ENCODE measurements at places on chromosomes 4 and X.

DNA sequence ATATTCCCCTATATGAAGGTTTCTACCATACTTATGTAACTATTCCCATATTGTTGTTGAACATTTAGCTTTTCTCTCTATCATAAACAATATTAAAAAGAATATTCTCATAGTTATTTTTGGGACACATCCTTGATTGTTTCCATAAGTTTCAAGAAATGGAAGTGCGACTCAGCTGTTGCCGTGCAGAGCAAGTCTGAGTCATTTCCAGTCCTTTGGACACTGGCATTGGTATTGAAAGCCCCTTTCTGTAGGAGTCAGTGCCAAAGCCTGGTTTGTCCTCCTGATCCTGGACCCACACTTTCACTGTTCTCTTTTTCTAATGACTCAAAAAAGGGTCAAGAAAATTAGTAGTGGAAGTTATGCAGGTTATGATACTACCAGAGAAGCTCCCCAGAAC lies 108.3 kb upstream of the DIAPH2 start:
- DNase-seq = no peak

- DNase-seq = peak; percentile 28
Measured at GRCh38 chrX:37349221-37350033, at the start of gene PRRG1. Gene PRRG1, plus strand, starts transcription at chrX:37349364. Its CDS starts 56,886 bp downstream, at chrX:37406250.

GRCh38 chrX:9131066-9131465 lies 97.1 kb upstream of the FAM9B start:
- DNase-seq = no peak

DNA sequence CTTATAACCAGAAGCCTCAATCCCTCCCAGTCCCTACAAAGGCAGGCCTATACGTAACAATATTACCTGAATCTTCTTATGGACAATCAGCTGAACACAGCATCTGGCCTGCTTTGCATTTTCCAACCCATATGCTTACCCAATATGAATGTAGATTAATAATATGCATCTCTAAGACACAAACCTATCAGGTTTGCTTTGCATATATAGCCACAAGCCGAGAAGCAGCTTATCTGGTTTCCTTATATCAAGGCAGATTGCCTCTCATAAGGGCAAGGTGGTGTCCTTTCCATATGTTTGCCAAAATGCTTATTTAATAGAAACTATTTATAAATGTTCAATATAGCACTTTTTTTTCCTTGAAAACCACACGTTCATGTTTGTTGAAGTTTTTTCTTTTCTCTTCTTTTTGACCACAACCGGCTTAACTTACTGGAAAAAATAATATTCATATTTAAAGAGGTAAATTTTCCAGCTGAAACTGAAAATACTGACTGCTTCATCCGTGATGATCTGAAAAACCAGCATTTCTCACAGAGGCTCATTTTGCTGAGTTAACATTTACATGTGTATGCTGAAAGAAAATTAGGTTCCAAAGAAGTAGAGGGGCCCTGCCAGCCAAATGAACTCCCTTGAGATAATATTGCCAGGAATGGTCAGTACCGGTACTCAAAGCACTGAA lies 3.8 kb downstream of the IL21 start:
- DNase-seq = no peak

DNA sequence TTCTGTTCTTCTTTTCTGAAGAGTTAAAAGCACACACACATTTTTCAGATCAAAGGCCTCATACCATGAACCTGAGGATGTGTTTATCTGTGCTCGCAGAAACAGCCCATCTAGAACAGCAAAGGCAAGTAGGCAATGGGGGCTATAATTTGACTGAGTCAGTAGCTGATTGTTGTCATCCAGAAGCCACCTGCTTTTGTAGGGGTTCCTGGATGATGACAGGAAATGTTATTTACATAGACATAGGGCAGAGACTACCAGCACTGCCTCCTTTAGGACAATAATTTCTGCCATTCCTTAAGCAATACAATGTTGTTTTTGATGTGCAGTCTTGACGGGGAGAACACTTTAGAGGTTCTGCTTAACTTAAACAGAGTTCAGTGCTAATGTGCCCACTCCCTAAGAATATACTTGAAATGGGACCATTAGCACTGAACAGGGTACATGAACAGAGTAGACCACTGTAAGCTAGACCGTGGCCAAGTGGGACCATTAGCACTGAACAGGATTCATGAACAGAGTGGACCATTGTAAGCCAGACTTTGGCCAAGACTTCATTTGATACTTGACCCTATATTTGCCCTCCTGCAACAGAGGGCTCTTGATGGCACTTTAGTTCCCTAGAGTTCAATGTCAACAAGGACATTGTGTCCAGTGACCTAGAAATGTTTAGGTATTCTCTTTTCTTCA lies 42.8 kb upstream of the CCSER1 start:
- DNase-seq = no peak

DNA sequence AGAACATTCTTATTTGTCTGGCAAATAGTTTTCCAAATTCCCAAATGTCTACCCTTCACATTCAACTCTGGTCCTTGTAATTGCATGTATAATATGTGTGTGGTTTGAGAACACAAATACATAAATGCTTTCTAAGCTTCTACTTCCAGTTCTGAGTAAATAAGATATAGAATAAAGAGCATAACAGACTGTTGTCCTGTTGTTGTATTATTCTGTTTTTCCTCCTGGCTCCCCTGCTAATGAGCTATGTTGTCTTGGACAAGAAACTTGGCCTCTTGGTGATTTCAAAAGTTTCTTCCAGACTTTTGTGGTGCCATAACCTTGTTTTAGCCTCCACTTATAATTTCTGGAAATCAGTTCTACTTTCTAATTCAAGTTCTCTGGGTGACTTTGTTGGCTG lies 75.3 kb upstream of the USP38 start:
- no peak for DNase-seq

DNA sequence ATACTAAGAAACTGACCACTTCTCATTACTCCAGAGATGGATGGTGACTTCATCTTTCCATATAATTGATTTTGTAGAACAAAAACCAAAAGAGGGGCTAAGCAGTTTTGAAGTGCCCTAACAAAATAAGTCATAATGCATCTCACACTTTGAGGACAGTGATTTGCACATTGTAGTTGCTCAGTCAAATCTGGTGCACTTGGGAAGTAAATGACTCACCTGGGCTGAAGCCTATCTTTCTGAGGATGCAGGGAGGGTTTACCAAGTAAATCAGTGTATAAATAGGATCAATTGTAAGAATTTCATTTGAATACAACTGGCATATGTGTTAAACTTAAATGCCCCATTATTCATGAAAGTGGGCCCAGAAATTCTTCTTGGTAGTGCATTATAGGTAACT lies 134.2 kb downstream of the DCLK2 start:
- DNase-seq = no peak

DNA sequence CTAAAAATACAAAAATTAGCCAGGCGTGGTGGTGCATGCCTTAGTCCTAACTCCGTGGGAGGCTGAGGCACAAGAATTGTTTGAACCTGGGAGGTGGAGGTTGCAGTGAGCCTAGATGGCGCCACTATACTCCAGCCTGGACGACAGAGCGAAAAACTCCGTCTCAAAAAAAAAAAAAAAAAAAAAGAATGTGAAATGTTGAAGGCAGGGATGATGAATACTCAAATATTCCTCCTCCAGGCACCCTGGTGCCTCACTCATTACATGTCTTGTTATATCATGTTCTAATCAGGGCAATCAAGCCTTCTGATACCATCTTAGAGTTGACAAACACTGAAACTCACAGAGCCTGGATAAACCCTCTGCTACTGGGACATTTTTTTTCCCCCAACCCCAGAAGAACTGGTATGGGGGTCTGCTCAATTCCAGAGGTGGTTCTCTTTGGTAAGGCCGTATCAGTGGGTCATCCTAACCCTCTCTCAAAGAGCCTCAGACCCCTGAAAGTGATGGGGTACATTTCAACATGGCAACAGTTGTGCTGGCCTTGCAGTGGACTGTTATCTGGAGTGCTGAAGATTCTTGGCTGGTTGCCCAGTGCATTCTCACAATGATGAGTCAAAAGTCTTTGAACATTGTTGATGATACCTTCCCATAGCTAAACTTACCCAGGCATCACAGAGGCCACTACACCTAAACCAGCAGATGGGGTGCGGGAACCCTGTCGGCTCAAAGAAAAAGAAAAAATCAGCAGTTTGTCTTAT lies 2.4 kb upstream of the SH3KBP1 start:
- DNase-seq = no peak

DNA sequence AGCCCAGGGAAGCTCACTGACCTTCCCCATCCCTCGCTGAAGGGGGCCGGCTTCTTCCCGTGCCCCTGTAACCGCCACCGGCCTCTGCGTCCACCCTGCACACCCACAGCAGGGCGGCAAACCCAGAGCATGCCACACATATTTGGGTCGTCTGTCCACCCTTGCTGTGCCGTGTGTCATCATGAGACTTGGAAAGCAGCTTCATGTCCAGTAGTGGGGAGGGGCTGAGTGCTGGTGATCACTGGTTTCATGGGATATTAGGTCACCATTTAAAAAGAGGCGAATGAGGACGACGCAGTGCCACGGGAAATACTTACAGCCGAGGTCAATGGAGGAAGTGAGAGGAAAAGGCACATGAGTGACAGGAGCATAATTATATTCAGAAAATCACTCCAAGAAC lies 74.8 kb downstream of the HTRA3 start:
- no peak for DNase-seq

- no peak for DNase-seq
Measured at GRCh38 chr4:140061194-140061593, 92.8 kb downstream of the MAML3 start.

- DNase-seq = no peak
Measured at GRCh38 chrX:13790206-13791131, 26.4 kb downstream of the GPM6B start.

DNA sequence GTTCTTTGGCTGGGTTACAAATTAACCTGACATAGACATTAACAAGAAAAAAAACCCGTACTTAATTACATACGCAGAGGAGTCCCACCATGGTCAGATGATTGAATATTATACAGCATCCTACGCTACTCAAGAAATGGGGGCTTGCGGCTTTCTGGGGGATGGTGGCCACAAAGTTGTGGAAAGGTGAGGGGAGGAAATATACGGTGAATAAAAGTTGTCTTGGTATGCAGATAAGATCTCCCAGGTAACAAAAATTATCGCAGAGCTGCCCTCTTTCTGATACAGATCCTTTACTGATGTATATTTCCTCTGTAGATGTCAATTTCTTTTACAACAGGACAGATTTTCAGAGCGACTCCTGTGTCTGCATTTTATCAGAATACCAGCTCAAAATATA lies 890 bp downstream of the DCAF16 start:
- DNase-seq = no peak

- DNase-seq = no peak
Measured at GRCh38 chr4:169999923-170000322, 26.3 kb downstream of the MFAP3L start.

GRCh38 chr4:35934320-35934981 lies 309.9 kb downstream of the ARAP2 start:
- DNase-seq = no peak
